Endothelial cell (in vitro differentiated cells): ENCODE measurements at places on chromosomes 1 and 21.

DNA sequence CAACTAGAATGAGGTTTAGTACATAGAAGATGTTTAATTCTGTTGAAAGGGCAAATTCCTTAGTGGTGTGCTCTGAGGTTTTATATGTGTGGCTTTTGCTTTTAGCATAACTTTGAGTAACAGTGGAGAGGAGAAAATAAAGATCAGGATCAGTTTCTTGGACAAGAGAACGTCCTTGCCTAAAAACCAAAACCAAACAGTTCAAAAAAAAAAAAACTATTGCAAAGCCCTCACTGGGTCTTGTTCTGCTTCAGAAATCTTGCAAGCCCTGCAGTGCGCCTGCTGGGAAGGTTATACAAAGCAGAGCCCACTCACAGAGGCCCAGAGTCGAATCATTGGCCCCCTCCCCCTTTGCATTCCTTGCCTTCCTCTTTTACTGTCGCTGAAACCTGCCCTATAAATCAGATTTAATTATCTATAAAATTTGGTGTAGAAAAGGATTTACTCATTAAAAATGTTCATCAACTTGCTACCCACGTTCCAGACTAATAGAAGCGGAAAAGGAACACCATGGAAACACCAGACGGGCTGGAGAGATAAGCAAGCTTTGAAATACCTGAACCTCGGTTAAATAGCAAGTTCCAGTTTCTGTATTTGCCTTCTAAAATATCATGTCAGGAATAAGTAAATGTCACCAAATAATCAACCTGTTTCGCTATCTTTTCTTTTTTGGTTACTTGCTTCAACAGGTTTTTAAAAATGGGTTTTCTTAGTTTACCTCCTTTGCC is 201.6 kb upstream of the PTBP2 start:
- no peak for DNase-seq

- DNase-seq = no peak
These were observed 6.1 kb downstream of the FAM3B start for GRCh38 chr21:41322496-41323382.

GRCh38 chr1:186112280-186112679 is 262.8 kb downstream of the TPR start:
- DNase-seq = no peak

- DNase-seq = no peak
These were observed 5.3 kb upstream of the KRTAP10-4 start for GRCh38 chr21:44568261-44568660.

DNA sequence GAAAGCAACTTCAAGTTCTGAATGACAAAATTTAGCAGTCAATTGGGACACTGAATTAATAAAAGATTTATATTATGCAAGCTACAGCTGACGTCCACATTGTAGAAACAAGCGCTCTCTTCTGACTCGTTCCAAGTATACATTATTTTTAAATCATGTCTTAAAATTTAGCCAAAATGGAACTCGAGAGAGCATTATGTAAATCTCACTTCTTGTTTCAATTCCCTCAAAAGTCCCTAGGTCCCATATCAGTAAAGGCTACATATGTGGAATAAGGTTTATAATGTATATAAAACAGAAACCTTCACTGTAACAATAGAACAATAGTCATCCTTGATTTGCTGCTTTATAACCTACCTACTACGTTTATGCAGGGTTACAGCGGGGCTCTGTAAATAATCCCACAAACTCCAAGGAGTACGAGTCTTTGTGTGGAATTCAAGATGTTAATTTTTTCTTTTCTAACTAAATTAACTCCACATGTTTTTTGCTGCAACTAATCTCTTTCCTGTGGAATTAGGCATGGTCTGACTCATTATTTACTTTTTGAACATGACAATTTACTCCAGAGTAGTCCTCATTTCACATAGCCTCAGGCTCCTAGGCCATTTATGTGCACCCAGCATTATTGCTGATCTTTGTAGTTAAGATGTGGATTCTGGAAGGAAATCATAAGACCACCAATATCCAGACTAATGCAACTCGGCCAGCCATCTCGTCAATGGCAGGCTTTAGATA is 785.1 kb downstream of the LTN1 start:
- no peak for DNase-seq

DNA sequence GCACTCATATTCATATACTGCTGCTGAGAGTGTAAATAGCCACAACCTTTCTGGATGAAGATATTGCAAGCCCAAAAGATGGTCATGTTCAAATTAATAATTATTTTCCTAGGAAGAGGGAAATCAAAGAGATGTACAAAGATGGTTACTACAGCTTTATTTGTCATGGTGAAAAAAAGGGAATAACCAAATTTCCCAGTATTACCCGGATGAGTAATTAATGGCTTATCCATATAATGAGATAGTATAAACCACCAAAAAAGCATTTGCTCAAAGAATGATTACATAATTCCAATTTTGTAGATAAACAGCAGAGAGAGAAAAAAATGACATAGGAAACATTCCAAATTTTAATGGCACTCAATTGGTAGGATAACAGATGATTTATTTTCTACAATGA is 165.6 kb downstream of the C1orf21 start:
- no peak for DNase-seq

GRCh38 chr1:150389650-150390049 is 25.7 kb downstream of the RPRD2 start:
- DNase-seq = no peak
